ENCODE measurements at places on chromosomes 16 and 17. TPM values are rescaled to one million over a fixed set of nuclear protein-coding genes. Genes with fewer than 3 reads are reported as not detected.

DNA sequence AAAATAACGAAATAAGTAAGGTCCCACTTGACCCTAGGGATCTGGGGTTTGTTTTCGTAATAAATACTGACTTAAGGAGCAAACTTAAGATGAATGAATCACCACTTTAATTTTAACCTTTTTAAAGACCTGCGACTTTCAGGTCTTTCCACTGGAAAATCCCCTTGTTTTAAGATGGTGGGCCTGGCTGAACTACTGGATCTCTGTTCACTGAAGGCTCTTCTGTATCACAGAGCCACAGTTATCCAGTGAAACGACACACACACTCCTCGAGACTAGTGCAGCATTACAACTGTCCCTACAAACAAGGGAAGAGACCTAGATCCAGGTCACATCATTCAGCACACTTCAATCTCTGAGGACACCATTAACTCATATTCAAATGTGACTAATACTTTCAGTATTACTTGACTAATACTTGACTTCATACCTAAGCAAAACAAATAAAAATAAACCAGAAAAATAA is 299.0 kb downstream of the CEP112 start:
- DNase-seq, result no peak

DNA sequence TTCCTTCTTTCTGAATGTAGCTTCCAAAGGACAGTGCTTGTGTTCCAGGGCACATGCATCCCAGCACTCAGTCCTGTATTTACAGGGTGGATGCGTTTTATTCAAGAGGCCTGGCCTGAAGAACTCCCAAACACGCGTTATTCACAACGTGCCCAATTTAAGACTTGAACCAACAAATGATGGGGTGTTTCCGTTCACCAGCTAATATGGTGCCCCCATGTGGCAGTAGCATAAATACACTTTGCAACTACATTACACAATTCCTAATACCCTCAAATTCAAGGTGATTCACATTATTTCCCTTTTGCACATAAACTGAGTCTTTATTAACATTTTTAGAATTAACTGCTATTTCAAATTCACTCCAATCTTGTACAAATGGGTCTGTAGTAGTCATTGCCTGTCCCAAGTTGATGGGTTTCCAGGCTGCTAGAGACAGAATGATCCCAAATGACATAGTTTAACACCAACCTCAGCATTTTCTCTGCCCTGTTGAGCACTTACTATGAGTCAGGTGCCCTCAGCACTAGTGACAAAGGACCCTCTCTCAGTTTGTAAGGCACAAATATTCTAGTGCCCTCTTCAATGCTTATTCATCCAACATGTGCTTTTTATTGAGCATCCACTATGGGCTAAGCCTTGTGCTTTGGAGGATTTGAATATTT is 26.9 kb downstream of the HSD17B2 start:
- DNase-seq, result no peak

SLC5A11 gene
- not detected for total RNA-seq

- DNase-seq, result no peak
Observed at GRCh38 chr17:47931848-47932247, 9.5 kb upstream of the PNPO start.

DNA sequence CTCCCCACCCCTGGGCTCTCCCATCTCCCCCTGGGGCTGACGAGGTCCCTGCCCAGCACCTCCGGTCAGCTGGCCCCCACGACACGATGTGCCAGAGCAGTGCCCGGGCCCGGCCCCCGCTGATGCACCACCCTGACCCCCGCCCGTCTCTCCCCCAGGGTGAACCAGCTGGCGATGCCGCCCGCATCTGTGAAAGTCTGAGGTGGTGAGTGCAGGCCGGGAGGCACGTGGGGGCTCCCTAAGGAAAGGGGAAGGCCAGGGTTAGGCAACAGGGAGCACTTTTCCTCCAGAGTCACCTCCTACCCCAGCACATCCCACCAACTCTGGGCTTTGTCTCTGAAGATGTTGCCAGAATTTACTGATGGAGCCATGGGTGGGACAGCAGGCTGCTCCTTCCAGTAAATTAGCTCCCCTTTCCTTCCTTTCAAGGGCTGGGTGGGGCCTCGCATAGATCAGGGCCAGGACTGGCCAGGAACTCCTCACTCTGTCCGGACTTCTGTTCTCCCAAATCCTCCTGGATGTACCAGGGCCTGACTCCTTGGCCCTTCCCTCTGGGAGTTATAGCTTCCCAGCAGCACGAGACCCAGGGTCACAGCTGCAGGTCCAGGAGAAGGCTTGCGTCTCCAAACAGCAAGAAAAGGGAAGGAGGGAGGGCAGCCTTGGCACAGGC is 18.3 kb downstream of the MYBBP1A start:
- DNase-seq, result no peak

SEZ6L2 gene
- 64.2 TPM for total RNA-seq

PRAC2 gene
- 8.0 TPM for total RNA-seq

DNA sequence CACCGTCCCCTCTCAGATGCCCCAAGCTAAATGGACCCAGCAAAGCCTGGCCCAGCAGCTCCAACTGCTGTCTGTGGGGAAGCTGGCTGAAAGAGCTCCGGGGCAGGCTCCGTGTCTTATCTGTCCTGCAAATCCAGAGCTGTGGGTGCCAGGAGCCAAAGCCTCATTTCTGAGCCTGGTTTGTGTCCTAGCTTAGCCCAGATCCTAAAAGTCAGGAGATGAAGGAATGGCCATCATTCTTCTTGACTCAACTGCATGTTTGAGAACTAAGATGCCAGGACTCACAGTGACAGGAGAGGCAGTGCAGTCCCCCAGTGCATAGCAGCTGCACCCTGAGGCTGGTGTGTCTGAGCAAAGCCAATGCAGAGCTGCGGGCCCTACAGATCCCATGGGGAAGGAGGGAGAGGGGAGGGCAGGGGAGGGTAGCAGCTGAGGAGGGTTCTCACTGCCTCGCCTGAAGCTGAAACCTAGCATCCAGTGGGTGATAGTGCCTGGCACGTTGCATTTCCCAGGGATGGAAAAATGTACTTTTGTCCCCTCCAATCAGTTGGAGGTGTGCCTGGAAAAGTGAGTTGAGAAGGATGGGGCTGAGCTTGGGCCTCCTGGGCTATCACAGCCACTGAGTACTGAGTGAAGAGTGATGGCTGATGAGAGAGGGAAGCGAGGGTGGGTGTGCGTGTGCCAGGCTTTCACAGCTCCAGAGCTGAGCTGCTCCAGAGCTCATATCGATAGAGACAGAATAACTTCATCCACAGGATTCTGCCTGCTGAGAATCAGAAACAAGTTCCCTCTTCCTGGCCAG is 24.5 kb upstream of the CD300E start:
- no peak for DNase-seq

- no peak for DNase-seq
Observed at GRCh38 chr16:10314317-10314716, 71.5 kb upstream of the ATF7IP2 start.

DNA sequence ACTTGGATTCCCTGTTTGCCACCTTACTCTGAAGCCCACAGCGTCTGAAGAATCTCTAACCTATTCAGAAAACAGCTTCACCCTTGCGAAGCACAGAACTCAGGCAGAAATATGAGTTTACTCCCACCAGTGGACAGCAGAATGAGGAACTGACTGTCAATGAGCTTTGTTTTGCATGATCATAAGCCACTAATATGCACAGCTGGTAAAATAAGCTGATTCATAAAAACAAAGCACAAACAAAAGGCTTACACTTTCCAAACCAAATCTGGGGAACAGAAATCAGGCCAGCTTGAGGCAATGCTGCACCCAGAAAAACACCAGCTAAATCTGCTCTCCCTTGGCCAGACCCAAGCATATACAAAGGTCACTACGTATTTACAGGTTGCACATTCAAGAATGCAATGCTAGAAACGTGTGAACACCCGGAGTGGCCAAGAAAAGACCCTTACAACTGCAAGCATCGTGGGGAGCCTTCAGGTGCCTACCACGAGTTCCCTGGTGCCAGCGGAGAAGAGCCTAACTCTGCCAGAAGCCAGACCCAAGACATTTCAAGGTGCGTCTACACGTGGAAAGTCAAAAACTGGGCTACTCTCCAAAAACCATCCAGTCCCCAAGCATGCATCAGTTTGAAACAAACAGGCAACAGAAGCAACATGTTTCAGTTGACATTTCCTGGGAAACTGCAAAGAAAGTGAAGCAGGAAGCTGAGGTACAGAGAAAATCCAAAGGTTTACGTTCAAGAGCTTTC is 207.1 kb downstream of the ZFHX3 start:
- DNase-seq, result no peak

DNA sequence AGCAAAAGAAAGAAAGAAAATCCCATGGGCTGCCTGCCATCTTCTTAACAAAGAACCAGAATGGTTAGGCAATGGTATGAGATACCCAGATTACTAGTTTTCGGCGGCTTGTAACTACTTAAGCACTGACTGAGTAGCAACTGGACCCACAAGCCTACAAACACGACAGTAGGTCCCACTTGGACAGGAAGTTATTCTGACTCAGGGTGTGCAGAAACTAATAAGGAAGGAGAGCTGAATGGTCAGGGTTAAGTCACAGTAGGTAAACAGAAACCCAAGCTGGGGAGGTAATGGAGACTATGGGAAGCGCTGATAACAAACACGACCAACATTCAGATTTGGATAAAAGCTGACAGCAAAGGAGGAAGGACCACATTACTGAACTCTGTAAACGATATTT is 10.4 kb upstream of the HLF start:
- no peak for DNase-seq

SHBG gene
- total RNA-seq, result 1.1 TPM

Data from WTC11 (cell line).